ENCODE measurements at places on chromosomes 16 and 17.

GRCh38 chr17:332558-333322, 19.9 kb downstream of the RPH3AL start:
- no peak for DNase-seq

DNA sequence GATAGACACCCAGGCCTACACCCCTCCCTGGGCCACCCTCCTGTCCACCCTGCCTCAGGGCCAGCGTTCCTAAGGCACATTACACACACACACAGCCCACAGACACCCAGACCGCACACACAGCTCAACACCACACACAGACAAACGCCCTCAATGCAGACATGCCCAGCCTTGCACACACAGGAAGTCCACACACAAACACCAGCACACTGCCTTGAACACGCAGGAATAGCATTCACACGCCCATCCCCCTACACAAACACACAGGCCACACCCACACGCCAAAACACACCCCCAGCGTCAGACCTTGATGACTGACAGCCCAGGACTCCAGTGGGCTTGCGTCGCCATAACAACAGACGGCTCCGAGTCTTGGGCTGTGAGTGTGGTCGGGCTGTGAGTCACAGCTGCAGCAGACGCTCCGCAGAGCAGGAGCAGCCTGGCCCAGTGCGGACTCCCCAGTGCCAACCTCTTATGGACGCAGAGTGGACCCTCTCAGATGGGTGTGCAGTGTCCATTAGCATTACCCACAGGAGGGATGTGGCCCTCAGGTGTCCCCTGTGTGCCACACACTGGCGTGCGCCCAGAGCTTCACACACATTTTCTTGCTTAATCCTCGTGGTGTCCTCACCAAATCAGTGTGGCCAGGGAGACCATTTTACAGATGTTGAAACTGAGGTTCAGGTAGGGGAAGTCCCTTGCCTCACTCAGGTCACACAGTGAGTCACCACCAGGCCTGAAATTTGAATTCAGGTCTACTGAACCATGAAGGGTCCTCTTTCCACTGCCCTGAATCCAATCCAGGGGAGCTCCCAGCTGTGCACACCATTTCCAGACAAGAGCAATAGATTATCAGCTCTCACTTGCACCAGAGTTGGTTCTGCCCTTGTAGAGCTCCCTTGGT, 17.8 kb upstream of the RAI1 start:
- DNase-seq = peak; percentile 71

- no peak for DNase-seq
Measured at GRCh38 chr17:8606401-8606800, 24.1 kb downstream of the MYH10 start.

DNA sequence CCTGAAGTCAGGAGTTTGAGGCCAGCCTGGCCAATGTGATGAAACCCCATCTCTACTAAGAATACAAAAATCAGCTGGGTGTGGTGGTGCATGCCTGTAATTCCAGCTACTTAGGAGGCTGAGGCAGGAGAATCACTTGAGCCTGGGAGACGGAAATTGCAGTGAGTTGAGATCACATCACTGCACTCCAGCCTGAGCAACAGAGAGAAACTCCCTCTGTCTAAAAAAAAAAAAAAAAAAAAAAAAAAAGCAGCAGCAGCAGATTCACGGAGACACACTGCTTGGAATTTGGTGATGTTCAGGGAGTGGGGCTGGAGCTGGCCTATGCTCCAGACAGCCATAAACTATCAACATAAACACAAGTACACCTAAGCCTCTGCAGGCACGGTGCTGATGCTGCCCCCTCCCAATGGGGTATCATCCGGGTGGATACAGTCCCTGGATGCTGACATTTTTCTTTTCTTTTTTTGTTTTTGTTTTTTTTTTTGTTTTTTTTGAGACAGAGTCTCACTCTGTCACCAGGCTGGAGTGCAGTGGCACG, 39.6 kb upstream of the RHOT1 start:
- no peak for DNase-seq

DNA sequence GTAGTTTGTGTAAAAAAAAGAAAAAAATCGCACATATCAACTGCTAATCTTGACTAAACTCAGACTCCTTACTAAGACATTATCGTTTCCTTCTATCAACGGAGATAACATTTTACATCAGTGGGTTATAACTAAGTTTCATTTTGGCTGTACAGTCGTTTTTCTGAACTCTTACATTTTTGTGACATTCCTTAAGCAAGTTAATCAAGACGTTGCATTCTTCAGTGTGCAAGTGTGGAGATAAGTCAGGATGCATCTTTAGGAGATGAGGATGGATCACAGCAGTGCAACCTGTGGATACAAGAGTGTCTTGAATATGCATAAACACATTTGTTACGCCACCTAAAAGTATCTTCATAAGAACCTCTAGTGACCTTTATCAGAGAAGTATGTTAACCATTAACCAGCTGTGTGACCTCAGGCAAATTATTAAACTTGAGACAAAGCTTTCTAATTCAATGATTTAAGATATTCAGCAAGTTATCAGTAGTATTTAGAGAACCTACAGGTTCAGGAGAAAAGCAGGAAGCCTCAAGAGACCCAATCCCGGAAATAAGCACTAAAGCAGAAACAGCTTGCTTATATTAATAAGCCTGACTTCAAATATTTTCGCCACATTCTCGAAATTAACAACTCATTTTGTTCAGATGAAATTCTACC, 9.4 kb downstream of the CMC2 start:
- DNase-seq = no peak

- DNase-seq = no peak
Measured at GRCh38 chr17:5210091-5210490, 18.4 kb upstream of the ZNF594 start.

- DNase-seq = peak; percentile 11
Measured at GRCh38 chr17:74513987-74514631, 17.2 kb downstream of the CD300LB start.

- DNase-seq = no peak
Measured at GRCh38 chr17:59331929-59332748, 684 bp downstream of the YPEL2 start.

DNA sequence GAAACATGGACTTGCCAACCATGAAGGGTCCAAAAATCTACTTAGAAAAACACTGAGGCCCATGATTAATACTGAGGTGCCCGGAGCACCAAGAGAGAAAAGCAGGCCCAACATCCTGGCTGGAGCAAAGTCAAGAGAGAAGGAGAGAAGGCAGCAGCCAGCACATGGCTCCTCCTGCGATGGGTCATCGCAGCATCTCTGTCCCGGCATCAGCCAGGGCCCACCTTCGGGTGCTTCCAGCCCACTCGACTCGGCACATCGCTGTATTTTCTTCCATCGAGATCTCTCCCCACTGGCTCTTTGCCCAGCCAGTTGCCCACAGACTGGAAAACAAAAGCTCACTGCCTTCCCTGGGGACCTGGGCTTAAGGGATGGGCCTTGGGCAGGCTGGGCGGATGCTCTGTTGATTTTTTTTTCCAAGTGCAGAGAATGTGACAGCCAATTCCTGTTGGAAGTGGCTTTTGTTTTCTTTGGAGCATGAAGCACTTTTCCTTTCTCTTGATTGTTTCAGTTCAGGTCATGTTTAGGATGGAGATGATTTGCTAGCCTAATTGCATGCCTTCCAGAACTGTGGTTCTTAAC, 58.1 kb downstream of the CYB5B start:
- DNase-seq = no peak

GRCh38 chr17:31609996-31610910, 218.8 kb downstream of the RAB11FIP4 start:
- DNase-seq = no peak

GRCh38 chr17:40038882-40039513, 15.2 kb downstream of the MED24 start:
- no peak for DNase-seq

DNA sequence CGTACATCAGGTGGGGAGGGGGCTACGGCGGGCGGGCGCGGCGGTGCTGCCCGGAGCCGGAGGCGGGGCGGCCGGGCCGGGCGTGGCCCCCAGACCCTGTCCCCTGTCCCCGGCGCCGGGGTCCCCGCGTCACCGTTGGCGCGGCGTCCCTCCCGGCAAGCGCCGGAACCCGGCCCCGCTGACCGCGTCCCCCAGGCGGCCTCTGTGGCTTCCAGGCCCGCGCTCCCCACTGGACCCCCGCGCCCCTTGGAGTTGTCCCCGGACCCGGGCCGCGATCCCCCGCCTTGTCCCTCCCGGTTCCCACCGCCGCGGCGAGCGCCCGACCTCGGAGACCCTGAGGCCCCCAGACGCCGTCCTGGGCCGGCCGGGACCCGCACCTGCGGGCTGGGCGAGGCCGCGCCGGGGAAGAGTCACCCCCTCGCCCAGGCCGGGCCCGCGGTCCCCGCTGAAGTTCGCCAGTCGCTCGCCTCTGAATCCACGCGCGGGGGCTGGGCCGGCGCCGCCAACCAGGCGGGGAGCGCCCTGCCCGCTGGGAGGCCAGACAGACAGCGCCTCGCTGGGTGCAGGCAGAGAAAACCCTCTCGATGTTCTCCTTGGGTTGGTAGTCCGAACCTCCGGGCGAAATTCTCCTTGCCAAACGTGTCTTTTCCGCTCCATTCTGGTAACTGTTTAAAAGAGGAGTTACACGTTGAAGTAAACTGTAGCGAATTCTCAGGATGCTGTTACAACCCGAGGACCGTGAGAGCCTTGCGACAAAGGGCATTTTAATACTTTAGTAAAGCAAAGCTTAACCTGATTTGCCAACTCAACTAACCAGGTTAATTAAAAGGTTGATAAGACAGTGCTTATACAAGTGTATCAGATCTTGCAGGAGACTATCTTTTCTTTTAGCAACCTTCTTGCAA, 761 bp downstream of the GAN start:
- DNase-seq = peak; percentile 11

- no peak for DNase-seq
Measured at GRCh38 chr17:58686980-58687379, 4.9 kb downstream of the TEX14 start.

- no peak for DNase-seq
Measured at GRCh38 chr17:53006006-53006405, 816.7 kb upstream of the KIF2B start.

- DNase-seq = no peak
Measured at GRCh38 chr17:52724578-52724977, 566.1 kb upstream of the CA10 start.

DNA sequence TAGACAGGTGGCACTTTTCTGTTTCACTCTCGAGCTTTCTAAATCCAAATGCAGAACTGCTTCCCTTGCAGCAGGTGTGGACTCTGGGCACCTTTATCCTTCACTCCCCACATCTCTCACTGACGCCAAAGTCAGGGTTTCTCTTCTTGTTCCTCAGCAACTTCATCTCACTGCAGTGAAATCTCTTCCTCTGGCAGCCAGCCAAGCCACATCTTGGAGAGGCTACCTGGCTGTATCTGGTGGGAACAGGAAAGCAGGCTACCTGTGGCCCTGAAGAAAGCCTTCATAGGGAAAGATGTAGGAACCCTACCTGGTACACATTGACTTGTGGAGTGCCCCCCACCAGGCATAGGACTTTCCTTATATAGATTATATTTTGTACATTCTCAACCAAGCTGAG, 159.1 kb downstream of the UTP18 start:
- DNase-seq = no peak

DNA sequence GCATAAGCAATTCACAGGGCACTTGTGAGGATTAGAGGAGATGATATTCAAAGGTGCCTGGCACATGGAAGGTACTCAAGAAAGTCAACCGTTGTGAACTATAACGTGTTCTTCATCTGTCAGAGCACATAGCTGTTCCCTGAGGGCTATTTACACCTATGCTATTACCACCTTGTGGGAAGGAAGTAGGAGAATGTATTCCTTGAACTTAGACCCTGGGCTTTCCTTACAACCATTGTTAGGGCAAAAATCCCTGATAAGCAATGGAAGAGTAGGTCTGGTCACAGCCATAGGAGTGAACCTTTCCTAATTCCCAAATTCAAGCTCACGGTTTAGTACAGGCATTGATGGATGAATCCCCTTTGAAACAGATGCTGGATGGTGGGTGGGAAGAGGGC, 188.6 kb downstream of the HAPSTR1 start:
- DNase-seq = no peak

DNA sequence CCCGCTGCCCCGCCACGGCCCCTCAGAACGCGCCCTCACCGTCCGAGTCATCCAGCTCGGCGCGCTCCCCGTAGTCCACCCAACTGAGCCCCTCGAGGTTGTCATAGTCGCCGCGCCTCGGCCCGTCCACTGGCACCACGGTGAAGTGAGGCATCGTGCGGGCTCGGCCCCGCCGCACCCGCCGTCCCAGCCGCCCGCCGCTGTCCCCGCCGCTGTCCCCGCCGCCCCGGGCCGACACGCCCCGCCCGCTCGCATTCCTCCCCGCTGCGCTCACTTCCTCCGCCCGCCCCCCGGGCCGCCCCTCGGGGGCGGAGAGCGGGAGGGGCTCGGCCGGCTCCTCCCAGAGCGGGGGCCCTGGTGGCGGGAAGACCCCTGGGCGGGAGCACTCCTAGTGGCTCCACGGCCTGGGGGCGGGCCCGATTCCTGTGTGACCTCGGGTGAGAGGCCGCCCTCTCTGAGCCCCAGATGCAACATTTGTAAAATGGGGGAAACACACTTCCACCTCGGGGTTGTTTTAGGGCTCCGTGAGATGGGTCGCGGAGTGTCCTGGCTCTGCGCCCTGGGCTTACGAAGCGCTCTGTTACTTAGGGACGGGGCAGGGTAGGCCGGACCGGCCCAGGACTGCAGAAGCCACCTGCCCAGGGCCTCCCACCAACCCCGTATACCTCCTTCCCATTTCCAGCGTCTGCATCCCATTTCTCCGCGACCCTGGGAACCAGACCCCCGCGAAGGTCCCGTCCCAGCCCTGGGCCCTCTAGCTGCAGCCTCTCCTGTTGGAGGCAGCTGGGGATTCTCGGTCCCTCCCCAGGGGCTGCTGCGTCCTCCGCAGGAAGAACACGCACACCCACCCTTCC, at the start of gene SLC12A4:
Gene SLC12A4, minus strand, starts transcription at position 238 of the 854 bp plus-strand sequence. Its CDS starts 84 bp downstream, at position 154.
- peak; percentile 51 for DNase-seq

- DNase-seq = no peak
Measured at GRCh38 chr17:50187751-50188530, 13.5 kb downstream of the COL1A1 start.
